NCI-H187 treated with DMSO at 0.1 percent for 48 hours (cell line): ENCODE measurements at places on chromosomes 11 and 22.

- DNase-seq = no peak
Observed at GRCh38 chr11:26859416-26859815, 134.5 kb upstream of the FIBIN start.

GRCh38 chr22:23163665-23164064 is 16.6 kb upstream of the BCR start:
- DNase-seq = no peak

DNA sequence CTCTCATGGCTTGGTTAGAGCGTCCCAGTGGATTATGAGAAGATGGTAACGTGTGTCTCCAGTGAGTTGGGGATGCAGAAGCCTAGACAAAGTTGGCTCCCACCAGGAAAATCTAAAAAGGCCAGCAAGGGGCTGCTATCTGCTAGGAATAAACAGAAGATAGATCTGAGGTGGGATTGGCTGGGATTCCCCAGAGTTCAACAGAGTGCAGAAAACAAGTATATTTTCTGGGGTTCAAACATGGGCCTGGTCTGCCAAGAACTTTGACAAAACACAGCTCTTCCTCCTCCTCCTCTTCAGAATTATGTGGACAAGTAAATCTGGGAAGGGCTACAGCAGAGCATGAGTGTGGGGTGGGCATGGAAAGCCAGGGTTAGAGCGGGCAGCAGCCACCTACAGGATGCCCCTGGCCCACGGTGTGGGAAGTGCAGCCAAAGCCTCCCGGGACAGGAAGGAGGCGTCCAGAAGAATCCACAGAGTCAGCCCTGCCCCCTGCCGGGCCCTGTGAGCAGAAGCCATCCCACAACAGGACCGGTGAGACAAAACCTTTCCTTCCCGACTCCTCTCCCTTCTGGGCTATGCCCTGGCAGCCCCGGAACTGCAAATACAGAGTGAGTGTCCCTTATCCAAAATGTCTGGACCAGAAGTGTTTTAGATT is 67.1 kb downstream of the CD82 start:
- no peak for DNase-seq

- no peak for DNase-seq
Observed at GRCh38 chr11:76830639-76831327, 29.9 kb upstream of the ACER3 start.

DNA sequence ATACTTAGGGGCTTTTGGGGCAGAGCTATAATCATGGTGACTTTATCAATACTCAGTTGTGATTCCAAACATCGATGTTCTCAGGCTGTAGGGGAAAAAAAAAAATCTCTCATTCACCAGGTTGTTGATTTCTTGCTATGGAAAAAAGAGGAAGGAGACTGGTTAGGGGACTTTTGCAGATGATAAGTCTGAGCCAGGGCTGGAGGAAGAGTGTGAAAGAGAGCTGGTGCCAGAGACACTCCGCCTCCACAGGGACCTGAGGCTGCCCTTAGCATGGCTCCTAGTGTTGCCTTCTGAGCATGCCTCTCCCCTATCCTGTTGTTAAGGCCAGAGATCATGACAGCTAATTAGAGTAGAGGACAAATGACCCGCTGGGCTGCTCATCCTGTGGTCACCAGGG is 16.9 kb downstream of the UPB1 start:
- DNase-seq = no peak

- DNase-seq = no peak
Observed at GRCh38 chr11:90391756-90392155, 168.9 kb upstream of the CHORDC1 start.

DNA sequence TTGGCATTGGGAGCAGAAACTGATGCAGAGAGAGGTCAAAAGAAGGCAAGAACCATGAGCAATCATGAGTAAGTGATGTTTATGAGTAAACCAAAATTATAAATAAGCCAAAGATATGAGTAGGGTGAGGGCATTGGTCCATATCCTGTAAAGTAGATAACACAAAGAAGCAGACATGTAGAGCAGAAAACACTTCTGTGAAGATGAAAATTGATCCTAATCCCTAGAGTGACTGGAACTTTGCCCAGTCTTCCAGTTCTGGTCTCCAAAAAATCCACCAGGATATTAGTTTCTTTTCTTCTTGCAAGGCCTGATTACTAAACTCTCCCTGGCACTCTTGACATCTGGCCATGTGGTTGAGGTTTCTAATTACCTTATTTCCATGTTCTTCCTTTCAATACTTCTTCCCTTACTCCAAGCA is 13.7 kb upstream of the DRD2 start:
- DNase-seq = no peak

DNA sequence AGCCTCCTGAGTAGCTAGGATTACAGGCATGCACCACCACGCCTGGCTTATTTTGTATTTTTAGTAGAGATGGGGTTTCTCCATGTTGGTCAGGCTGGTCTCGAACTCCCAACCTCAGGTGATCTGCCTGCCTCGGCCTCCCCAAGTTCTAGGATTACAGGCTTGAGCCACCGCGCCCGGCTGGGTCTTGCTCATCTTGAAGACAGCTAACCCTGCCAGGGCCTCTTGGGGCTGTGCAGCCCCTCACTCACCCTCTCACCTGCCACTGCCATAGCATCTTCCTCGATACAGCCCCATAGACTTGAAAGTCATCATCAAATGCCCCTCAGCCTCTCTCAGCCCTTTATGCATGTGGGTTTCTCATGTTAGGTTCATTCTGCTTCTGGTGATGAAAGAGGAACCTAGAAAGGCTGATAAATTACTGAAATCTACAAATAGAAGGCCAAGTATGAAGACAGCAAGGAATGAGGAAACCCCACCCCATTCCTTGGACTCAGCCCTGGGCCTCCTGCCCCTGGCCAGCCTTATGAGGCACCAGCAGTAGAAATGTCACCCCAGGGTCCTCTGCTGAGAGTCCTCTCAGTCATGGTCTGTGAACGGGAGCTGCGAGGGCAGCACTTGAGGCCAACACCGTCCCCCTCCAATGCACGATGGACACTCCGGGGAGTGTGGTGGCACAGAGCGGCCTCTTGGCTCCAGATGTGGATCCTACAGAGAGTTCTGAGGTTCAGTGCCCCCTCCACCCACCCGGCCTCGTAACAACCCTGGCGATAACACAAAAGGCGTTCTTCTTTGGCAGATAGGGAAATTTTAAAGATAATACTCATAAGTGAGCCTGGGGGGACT is 24.8 kb downstream of the SCGB1A1 start:
- no peak for DNase-seq
